Stimulated activated CD4-positive, alpha-beta T cell treated with anti-CD3 and anti-CD28 coated beads, Interleukin-2, amount 100 ng/mL, for 24 hours (primary cell): ENCODE measurements at places on chromosomes 11 and 22.

GRCh38 chr11:19992998-19993397 is 167.3 kb downstream of the DBX1 start:
- DNase-seq: no peak

DNA sequence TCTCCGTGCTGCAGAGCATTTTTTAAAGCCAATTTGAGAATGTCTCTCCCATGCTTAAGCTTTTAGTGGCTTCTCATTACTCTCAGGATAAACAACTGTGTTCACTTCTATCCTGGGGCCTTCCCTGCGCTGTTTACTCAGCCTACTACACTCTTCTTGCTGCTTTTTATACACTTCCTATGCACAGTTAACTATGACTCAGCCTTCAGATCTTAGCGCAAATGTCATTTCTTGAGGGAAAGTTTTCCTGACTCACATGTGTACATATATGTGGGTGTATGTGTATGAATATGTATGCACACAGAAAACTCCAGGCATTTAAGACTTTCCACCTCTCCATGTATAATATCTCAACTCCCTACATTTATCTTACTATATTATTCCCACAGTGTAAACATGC is 9.8 kb downstream of the THAP12 start:
- peak; percentile 15 for DNase-seq

GRCh38 chr11:80595011-80595410 is 1154.2 kb upstream of the TENM4 start:
- DNase-seq: no peak

DNA sequence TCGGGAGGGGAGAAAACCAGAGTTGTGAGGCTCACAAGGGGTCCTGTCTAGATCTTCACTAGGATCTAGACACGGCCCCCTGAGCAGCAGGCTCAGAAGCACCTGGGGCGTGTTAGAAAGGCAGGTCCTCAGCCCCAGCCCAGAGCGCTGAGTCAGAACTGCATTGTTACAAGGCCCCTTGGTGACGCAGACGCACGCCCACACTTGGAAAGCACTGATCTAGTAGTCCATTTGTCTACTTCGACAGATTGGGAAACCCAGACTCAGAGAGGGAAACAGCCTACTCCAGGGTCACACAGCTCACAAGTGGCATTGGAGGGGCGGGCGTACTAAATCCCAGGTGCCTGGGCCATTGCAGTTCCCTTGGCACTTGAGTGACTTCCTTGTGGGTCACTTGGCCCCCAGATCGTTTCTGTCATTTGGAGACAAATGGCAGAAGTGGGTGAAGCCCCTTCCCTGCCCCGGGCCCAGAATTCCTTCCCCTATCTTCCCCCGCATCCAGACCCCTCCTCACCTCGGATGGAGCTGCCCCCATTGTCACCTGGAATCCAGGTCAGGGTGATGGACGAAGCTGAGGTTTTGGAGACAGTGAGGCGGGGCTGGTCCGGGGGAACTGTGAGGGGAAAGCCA is 110.8 kb downstream of the CEP164 start:
- peak; percentile 17 for DNase-seq

GRCh38 chr22:22681221-22681739 is 36.9 kb downstream of the GGTLC2 start:
- DNase-seq: no peak

GRCh38 chr11:70076461-70076931 is 1.6 kb upstream of the ANO1 start:
- DNase-seq: no peak

DNA sequence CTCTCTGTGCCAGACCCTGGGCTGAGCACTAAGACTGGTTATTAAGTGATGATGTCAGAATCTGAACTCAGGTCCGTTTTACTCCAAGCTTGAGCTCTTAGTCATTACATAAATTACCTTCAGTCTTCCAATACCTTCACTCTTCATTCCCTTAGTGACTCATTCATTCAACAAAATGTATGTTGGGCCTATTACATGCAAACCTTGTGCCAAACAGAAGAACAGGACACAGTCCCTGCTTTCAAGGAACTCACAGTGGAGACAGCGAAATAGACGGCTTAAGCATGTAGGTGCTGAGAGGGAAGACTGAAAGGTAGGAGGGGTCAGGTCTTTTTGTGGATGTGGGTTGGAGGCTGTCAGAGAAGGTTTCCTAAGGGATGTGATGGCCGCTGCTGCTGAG is 3.3 kb downstream of the KCTD14 start:
- DNase-seq: no peak

DNA sequence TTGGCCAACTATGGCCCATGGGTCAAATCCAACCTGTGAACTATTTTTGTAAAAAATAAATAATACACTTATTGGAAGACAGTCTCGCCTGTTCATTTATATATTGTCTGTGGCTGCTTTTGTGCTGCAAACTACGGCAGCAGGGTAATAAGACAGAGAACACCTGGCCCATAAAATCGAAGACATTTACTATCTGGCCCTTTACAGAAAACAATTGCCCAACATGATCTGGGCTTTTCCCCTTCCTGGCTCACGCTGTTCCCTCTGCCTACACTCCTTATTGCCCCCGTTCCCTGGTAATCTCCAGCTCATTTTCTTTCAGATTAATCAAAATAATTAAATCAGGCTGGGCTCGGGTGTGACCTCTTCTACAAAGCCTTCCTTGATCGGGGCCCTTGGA is 5.6 kb downstream of the PLAAT2 start:
- no peak for DNase-seq

- DNase-seq: no peak
These were observed 1717.1 kb upstream of the RAG2 start for GRCh38 chr11:38315151-38315550.

DNA sequence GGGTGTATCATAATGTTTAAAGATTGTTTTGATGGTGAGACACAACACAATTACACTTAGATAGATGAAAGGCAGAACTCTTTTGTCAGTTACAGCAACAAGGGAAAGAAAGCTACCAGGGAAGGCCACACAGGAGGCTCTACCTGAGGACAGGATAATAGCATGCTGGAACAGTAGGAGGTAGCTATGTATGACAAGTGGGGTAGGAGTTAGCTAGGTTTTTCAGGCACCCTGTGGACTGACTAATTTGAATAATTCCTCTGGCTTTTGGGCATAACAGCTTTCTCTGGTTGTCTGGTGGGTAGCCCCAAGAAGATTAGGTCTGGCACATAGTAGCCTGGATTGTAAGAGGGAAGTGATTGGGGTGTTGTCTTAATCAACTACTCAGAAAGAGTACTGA is 475.4 kb upstream of the CHORDC1 start:
- no peak for DNase-seq

GRCh38 chr11:403761-404431 is 9.9 kb downstream of the PKP3 start:
- DNase-seq: no peak

DNA sequence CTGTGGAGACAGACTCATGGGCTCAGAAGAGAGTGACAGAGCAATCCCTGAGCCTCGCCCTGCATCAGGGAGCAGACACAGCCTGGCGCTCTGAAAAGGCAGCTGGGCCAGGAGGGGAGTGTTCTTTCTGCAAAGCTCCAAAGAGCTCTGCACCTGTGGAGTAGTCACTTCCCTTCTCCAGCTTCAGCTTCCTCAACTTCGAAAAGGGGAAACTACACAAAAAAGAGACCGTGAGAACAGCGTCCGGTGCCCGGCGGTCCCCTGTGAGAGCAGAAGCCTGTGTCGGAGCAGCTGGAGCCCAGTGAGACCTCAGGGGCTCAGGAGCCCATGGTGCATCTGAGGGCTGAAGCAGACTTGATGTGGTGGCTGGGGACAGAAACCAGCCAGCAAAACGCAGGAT is 35.1 kb downstream of the TP53I11 start:
- DNase-seq: no peak

DNA sequence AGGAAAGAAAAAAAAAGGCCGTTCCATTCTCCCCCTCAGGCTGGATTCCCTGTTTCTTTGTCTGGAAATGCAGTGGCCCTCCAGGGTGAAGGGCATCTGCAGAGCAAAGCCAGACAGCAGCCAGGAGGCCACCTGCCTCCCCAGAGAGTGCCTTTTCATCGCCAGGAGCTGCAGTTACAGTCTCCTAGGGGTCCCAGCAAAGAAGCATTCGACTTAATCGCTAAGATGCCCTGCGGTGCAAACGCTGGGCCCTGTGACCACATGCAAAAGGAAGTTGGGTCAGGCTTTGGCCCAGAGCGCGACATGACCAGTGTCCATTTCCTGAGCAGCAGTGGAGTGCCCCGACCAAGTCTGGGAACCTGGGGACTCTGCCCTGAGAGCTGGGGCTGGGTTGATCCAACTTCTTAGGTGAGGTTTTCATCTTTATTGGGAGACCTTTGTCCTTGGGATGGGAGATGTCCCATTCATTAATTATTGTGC is 304.6 kb downstream of the OPCML start:
- no peak for DNase-seq

- DNase-seq: peak; percentile 74
These were observed 5.6 kb downstream of the RGL4 start for GRCh38 chr22:23696326-23696851.

DNA sequence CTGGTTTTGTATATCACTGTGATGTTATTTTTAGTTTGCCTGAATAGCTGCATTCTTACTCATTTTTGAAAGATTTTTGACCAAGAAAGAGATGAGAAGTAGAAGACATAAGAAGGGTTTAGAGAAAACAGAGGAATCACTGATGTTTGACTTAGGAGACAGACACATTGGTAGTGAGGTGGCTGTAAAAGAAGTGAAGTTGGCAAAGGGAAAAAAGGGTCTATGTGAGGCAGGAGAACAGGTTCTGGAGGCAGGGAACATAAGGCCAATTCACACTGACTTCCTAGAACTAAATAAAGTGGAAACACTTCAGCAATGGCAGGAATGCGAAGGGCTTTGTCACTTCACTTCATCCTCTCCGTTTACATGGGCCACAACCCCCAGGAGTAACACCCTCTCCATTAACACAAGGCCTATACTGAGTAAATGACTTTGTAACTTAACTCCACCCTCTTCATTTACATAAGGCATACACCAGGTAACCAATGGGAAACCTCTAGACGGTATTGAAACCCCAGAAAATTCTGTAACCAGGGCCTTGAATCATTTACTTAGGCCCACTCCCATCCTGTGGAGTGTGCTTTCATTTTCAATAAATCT is 36.5 kb downstream of the CTSC start:
- DNase-seq: no peak

DNA sequence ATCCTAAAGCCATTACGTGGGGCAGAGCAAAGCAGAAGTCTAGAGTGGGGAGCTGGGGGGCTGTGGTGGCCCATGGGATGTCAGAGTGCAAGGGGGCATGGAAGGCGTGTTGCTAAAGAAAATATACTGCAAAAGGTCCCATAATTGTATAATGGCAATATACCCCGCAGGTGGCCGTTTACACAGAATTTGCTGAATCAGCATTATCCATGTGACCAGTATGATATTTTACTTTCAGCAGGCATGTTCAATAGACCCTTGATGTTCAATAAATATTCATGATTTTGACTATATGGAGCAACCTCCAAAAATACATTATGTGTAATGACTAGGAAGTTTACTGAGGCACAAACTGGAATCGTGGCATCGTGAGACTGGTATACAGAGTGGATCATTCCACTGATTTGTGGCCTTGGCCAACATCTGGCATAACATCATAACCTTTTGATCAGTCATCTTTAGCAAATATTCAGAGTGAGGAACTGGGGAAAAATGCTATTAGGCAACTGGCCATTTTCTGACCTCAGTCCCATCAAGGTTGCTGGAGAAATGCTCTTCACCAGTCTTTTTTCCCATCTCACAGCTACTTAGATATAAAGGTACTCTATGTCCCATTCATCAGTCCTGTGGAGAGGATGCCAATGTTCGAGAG is 29.3 kb upstream of the PPP2R1B start:
- DNase-seq: no peak

- DNase-seq: peak; percentile 28
These were observed 4.4 kb downstream of the SLC2A11 start for GRCh38 chr22:23862103-23862502.

- DNase-seq: no peak
These were observed 227.5 kb upstream of the ZC3H12C start for GRCh38 chr11:109865548-109866186.

- no peak for DNase-seq
These were observed 8.9 kb downstream of the OLFML1 start for GRCh38 chr11:7494086-7494745.

- DNase-seq: no peak
These were observed 72.1 kb downstream of the SEZ6L start for GRCh38 chr22:26241361-26241760.

- DNase-seq: no peak
These were observed 263.8 kb downstream of the LUZP2 start for GRCh38 chr11:24760681-24761080.

GRCh38 chr11:108370315-108370714 is 97.0 kb downstream of the C11orf65 start:
- DNase-seq: no peak

DNA sequence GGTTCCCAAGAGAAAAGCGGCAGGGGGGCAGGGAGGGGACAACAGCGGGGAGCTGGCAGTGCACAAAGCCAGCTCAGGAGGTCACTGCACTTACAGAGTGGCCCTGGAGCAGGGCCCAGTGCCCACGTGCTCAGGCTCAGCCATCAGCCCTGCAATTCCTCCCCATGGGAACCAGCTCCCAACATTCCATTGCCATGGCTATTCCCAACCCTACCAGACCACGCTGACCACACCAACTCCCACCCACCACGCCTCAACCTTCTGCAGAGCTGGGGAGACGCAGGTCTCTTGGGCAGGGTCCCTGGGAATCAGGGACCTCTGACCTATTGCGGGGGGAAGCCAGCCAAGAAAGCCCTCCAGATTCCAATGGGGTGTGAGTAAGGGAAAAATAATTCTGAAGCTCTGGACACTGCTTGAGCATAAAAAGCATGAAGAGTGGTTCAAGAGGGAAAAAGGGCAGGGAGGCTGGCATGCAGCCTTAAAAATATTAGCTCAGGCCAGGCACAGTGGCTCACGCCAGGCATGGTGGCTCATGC is 38.3 kb upstream of the TFIP11 start:
- DNase-seq: no peak

DNA sequence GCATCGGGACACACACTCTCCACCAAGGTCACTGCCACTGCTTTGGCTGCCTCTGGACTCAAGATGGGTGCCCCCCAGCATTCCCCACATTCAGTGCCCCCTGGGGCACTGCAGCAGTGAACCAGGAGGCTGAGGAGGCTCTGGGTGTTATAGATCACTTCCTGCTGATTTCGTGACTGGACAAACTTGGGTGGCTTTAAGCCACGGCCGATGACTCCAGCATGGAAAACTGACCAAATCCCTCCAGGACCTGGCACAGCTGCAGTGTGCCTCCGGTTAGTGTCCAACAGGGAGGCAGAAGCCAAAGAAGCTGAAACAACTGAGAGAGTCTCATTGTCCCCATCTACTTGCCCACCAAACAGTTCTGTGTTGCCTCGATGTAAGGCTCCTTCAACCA is 1.2 kb upstream of the GANAB start:
- DNase-seq: no peak

GRCh38 chr11:110349138-110349996 is 53.0 kb upstream of the RDX start:
- peak; percentile 76 for DNase-seq

GRCh38 chr11:17102462-17102861 is 25.0 kb upstream of the RPS13 start:
- DNase-seq: no peak

GRCh38 chr11:134923441-134923840 is 511.4 kb upstream of the B3GAT1 start:
- DNase-seq: no peak
